Immature natural killer cell (primary cell): ENCODE measurements at places on chromosomes 6 and 20. TPM values are rescaled to one million over a fixed set of nuclear protein-coding genes. Genes with fewer than 3 reads are reported as not detected.

- no peak for DNase-seq
These were observed 181.1 kb upstream of the TAB2 start for GRCh38 chr6:149136273-149136912.

Gene REM1
- not detected for polyA plus RNA-seq

DNA sequence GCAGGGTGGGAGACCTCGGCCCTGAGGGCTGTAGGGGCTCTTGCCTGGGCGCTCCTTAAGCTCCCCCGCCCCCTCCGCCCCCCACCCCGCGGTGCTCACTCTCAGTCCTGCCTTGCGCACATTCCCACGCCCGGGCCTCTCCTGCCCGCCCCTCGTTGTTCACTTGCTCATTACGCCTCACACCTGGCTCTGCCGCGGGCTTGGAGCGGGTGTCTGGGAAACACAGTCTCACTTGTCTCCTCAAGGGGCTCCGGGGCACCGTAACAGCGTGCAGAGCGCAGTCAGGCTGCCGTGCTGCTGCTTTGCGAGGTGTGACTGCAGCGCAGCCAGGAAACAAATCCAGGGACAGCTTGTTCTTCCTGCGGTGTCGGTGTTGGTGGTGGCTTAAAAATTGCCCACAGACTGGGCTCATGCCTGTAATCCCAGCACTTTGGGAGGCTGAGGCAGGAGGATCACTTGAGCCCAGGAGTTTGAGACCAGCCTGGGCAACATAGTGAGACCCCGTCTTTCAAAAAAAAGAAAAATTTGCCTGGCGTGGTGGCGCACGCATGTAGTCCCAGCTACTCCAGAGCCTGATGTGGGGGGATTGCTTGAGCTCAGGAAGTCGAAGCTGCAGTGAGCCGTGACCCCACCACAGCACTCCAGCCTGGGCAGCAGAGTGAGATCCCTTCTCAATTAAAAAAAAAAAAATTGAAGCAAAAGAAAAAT lies 4.6 kb downstream of the NPBWR2 start:
- no peak for DNase-seq

Gene ACAT2
- 45.4 TPM for polyA plus RNA-seq

DNA sequence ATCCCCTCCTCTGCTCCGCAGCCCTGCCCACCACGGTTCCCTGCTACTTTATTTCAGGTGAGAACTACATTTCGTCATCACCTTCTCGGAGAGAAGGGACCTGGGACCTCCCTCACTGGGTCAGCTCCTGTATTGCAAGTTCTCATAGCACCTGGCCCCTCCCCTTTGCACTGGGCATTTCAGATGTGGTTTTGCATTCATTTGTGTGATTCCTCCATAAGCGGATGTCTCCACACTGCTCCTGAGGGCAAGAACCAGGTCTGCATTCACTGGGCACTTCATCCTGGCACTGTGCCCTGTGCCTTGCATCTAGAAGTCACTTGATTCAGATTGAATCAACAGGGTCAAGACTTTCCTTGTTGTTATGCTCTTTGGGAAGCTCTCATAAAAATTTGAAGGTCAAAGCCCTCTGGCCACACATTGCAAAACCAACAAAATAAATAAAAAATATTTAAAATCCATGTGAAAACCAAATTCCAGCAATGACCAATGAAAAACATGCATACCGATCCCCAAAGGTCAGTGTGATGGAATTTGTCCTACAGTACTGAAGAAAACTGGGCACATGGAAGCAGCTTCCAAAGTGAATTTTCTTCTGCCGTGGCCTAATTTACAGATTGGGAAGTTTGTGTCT lies 89.1 kb upstream of the F13A1 start:
- DNase-seq = no peak

DNA sequence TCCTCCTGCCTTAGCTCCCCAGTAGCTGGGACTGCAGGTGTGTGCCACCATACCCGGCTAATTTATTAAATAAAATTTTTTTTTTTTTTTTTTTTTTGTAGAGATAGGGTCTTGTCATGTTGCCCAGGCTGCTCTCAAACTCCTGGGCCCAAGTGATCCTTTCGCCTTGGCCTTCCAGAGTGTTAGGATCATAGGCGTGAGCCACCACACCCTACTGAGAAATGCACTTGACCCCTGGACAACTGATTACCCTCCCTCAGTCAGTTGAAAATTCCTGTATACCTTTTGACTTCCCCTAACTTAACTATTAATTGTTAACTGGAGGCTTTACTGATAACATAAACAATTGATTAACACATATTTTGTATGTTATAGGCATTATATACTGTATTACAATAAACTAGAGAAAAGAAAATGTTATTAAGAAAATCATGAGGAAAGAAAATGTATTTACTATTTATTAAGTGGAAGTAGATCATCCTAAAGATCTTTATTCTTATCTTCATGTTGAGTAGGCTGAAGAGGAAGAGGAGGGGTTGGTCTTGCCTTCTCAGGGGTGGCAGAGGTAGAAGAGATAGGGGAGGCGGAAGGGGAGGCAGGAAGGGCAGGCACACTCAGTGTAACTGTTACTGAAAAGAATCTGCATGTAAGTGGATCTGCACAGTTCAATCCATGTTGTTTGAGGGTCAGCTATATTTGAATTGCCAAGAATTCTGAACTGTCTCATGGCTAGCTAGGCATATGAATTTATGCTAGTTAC lies 104.3 kb downstream of the FARS2 start:
- DNase-seq = no peak

- DNase-seq = no peak
These were observed 46.2 kb downstream of the MAN1A1 start for GRCh38 chr6:119303164-119303887.

DNA sequence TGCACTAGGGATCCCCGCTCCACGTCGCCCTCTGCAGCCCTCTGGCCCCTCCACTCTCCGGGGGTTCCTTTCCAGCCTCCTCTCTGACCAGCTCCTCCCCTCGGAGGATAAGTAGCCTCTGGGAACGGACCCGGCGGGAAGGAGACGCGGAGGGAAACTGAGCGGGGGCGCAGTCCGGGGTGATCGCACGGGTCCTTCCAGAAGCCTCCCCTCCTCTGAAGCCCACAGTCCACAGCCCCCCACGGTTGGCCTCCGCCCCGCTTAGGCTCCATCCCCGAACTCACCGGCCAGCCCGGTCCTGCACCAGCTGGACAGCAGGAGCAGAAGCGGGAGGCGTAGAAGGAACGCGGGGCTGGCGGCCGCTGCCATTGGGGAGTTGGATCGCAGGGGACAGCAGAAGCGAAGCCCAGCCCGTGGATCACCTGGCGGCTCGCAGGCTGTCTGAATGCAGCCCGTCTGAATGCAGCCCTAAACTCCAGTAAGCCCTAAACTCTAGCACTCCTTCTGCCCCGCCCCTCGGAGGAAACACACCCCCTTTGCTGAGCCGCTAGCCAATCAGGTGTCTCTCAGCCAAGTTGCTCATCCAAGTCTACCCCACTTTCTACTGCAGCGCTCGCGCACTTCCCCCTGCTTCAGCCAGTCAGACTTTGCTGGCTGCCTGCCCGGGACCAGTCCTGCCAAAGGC lies at the start of gene RAET1G:
Gene RAET1G (minus strand): TSS at position 480 of the 685 bp plus-strand sequence. CDS start 111 bp downstream, at position 369.
- peak; percentile 57 for DNase-seq

- no peak for DNase-seq
These were observed 61.9 kb upstream of the BTN3A2 start for GRCh38 chr6:26302941-26303559.

- DNase-seq = no peak
These were observed 180.9 kb upstream of the SPTLC3 start for GRCh38 chr20:12827816-12828385.

Gene SLC17A3
- not detected for polyA plus RNA-seq

Gene PSMB8
- 495 TPM for polyA plus RNA-seq

GRCh38 chr6:35258858-35259193 lies 709 bp upstream of the ZNF76 start:
- no peak for DNase-seq

- no peak for DNase-seq
These were observed 50.4 kb downstream of the IL22RA2 start for GRCh38 chr6:137123078-137123477.
